CD8-positive, alpha-beta memory T cell (primary cell): ENCODE measurements at places on chromosomes 5 and 9. TPM values are rescaled to one million over a fixed set of nuclear protein-coding genes. Genes with fewer than 3 reads are reported as not detected.

- no peak for DNase-seq
Observed at GRCh38 chr5:173324115-173325001, 3.9 kb downstream of the STC2 start.

DNA sequence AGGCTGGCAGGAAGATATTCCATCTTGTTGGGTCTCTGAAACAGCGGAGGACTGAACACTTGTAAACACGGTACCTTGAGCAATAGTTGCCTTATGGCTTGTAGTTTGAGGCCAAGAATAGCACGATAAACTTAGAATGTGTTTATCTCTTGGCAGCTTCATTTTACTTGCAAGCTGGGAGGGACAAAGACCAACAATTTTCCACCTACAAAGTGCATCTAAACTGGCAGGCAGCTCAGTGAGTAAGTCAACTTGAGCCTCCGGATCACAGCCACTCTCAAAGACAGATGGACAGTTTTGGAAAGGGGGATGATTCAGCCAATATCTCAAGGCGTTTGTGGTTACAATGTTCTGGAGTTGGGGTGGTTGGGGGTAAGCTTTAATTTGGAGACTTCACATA, 652.6 kb downstream of the CETN3 start:
- DNase-seq = no peak

- no peak for DNase-seq
Observed at GRCh38 chr5:127320032-127320965, 29.7 kb downstream of the MEGF10 start.

DNA sequence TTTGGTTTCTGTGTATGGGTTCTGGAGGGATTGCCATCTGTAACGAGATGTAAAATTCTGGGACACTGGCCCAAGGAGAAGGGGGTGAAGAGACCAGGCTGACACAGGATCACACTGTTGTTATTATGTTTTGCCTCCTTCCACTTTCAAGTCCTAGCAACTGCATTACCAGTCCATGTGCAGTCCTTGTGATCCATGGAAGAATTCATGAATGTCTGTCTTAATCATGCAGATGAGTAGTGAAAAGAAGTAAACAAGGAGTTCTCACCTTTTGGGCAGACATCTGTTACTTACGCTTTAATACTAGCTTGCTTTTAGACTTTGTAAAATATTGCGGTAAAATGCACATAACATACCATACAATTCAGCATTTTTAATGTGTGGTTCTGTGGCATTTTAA, 18.3 kb downstream of the MEGF10 start:
- no peak for DNase-seq

GRCh38 chr5:160242145-160242544, 12.8 kb downstream of the FABP6 start:
- no peak for DNase-seq

GRCh38 chr5:96579711-96580110, 82.5 kb upstream of the CAST start:
- DNase-seq = no peak

- DNase-seq = no peak
Observed at GRCh38 chr9:118609355-118610044, 759.7 kb downstream of the BRINP1 start.

GRCh38 chr9:114314881-114315722, 7.8 kb upstream of the ORM1 start:
- DNase-seq = no peak

- DNase-seq = no peak
Observed at GRCh38 chr5:171700318-171700912, 85.2 kb upstream of the SMIM23 start.

DNA sequence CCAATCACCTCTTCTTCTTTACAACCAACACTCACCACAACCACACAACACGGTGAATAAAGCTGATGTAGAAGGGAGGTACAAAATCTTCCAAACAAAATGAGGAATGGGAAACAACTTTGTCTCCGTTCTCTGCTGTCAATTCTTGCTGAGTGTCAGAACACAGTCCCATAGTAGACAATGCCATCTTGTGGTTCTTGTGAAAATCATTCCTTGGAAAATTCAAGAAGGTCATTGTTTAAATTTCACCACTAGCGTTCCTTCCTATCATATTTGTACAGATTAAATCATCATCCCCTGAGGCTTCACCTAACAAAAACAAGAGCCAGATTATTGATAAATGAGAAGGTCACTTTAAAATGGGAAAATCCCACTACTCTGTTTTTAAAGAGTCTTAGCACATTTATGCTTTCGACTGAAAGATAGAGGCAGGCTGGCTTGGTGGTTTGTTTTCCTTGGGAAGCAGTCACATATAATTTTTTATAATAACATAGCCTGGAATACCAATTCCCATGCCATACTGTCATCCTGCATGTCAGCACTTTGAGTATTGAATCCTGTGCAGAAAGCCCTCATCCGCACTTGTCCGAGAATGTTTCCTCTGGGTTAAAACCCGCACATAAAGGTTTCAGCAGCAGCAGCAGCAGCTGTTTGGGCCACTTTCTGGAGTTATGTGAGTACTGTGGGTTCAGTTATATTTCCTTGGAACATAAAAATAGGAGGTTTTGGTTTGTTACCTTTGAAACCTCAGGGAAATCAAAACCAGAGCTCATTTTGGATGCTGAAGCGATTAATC, 395.0 kb upstream of the SMARCA2 start:
- DNase-seq = no peak

GRCh38 chr9:80994892-80995291, 694.5 kb downstream of the TLE1 start:
- no peak for DNase-seq

DNA sequence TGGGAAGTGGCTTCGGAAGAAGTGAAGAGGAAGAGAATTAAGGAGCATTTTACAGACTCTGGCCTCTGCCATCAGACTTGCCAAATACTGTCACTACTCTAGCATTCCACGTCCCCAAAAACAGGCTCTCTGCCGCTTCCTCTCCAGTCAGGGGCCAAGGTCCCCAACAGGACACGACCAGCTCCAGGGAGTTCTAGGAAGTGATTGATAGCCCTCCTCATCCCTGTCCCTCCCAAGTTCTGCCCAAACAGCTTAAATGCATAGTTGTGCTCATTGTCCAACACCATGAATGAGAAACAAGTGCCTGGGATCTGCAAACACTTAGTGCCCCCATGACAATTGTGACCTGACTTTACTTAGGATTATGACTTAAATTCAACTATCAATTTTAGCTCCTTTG, 96.5 kb downstream of the MED10 start:
- DNase-seq = no peak

DNA sequence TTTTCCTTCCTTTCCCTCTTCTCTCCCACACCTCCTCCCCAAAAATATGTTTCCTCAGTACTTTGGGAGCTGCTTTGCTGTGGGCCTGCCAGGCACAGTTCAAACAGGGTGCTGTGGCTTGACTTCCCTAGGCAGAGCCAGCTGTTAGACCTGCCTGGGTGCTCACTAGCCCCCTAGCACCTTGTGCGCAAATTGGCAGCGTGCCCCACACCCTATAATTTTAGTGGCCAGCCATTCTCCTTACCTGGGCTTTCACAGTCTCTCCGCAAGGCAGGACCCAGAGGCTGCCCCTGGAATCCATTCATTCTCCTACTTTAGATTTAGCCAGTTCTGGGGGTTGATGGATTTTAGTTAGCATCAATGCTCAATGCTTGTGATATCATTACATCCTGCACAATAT, 72.3 kb downstream of the ANGPTL2 start:
- DNase-seq = no peak

GRCh38 chr9:82993856-82994605, 68.9 kb downstream of the RASEF start:
- no peak for DNase-seq

GRCh38 chr9:89524963-89525362, 27.1 kb upstream of the SEMA4D start:
- no peak for DNase-seq

DNA sequence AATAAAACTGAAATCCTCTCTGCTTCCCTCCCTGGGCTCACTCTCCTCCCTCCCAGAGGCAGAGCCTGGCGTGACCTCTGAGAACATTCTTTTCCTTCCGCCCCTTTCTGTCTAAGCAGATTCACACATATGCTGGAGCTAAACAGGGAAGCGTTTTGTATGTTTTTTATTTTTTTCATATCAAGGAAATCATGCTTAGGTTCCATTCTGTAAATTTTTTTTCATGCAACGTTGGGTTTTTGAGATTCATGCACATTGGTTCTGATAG, 20.2 kb upstream of the BARHL1 start:
- DNase-seq = no peak

- no peak for DNase-seq
Observed at GRCh38 chr9:105930011-105930627, 235.8 kb downstream of the TMEM38B start.

GRCh38 chr5:89342106-89342876, 459.3 kb upstream of the MEF2C start:
- no peak for DNase-seq

DNA sequence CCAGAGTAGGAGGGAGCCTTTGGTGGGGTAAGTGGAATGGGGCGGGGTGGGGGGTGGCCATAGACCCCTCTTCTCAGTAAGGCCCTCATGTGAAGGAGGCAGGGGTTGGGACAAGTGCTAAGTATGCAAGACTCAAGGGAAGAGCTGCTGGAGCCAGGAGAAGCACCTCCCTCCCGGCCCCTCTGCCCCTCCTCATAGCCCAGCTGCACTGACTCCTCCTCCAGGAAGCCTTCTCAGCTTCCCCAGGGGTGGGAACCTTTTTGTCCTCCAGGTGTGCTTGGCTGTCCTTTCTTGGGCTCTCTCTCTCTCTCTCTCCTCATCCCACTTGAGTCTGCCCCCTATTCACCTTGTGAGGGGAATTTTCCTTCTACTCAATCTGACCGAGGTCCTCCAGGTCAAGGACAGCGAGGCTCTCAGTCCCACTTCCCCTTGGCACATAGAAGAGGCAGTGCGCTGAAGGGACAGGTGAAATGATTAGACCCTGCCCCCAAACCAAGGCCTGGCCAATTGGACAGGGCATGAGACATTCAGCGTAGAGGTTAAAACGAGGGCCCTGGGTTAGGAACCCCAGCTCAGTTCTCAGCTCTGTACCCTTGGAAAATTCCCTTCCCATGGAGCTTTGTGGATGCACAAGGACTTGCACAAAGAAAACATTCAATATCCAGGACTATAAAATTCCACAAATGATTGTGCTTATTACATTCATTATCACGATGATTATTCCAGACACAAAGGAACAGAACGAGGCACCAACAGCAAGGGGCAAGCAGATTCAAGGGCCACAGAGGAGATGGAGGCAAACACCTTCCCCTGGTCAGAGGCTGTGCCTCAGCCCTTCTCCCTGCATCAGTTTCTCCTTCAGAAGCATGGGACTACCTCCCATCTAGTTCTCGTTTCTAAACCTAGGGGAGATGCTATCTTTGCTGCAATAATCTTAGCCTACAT, 45.6 kb upstream of the IL17B start:
- no peak for DNase-seq

GRCh38 chr9:93126151-93126781, 7.8 kb downstream of the NINJ1 start:
- DNase-seq = peak; percentile 46

GRCh38 chr9:93653760-93654159, 77.4 kb downstream of the PHF2 start:
- DNase-seq = no peak

DNA sequence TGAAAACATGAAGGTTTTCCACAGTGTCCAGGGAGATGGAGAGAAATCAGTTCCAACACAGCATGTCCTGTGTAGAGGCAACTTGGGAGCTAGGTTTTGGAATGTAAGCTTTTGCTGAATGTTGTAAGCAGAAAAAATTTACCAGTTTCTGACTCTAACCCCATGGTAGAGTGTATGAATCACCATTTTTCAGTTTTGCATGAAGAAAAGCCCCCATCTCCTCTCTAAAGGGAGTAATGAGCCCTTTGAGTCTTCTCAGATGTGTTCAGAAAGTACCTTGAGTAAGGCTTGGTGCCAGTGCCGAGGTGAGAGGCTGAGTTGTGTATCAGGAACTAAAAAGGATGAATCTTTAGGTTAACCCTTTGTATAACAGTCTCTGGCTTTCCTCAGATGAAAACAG, 96.2 kb downstream of the ADRB2 start:
- no peak for DNase-seq

GRCh38 chr5:78065663-78066062, 228.8 kb downstream of the AP3B1 start:
- DNase-seq = no peak

- no peak for DNase-seq
Observed at GRCh38 chr9:18682907-18683306, 209.0 kb downstream of the ADAMTSL1 start.

DNA sequence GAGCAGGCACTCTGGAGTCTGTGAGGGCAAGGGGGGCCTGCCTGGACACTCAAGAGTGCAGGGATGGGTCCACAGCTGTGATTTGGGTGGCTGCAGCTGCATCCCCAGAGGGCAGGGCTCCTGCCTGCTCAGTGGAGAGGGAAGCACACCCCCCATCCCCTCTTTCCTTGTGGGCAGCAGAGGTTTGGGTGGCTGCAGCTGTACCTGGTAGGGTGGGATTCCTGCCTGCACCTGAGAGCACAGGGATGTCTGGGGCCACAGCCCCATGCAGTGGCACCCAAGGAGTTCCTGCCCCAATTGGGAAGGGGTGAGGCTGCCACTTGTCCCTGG, 605.4 kb upstream of the FAM174A start:
- DNase-seq = no peak

- DNase-seq = no peak
Observed at GRCh38 chr5:142184988-142185387, 76.4 kb downstream of the NDFIP1 start.

DNA sequence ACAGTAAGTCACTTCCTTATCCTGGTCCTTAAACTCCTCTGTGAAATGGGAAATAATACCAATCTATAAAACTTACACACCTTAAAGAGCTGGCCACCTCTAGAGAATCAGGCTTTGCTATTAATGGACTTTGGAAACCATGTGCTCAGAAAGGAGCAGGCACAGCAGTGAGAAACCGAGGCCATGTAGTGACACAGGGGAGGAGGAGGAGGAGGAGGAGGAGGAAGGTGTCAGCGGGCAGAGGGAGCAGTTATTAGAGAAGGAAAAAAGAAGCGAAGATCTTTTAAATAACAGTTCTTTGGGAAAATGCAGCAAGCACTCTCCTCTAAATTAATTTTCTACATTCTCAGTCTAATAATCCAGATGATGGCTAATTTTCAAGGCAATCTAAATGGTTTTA, 38.0 kb downstream of the SUSD1 start:
- no peak for DNase-seq

GRCh38 chr5:136374003-136374402, 8.7 kb upstream of the TRPC7 start:
- DNase-seq = no peak

- DNase-seq = no peak
Observed at GRCh38 chr9:136407911-136408310, 2.5 kb downstream of the ENTR1 start.

DNA sequence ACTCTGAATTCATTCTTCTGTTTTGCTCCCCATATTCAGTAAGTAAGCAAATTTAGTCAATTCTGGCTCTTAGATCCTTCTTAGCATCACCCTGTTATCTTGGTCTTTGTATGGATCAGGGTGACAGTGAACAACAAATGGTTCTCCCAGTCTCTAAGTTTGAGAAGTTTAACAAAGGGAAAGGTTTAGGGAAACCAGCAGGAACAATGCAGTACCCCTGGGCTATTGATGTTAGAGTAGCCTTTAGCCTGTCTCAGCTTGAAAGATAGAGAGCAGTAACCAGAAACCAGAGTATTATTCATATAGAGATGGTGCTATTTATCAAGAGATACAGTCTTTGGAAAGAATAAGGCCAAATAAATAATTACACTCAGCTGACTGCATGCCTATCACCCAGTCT, 241.8 kb downstream of the CDH12 start:
- DNase-seq = no peak

The GPR150 gene
- 2.8 TPM for polyA plus RNA-seq

The JAKMIP2 gene
- 6.3 TPM for polyA plus RNA-seq

The PCDHA10 gene
- not detected for polyA plus RNA-seq

The SLC6A7 gene
- polyA plus RNA-seq = not detected

The STING1 gene
- 116 TPM for polyA plus RNA-seq

The PPP1R2B gene
- 0.10 TPM for polyA plus RNA-seq

The IL9 gene
- polyA plus RNA-seq = not detected

The PPP3R2 gene
- not detected for polyA plus RNA-seq

The PRUNE2 gene
- 0.21 TPM for polyA plus RNA-seq

The MRPS30 gene
- polyA plus RNA-seq = 65.0 TPM
